Cerebellar cortex (tissue), 1 donor: ENCODE measurements at places on chromosomes 6 and 20.

- peak; percentile 14 for DNase-seq
Observed at GRCh38 chr20:38034108-38034649, 633 bp downstream of the RPRD1B start.

DNA sequence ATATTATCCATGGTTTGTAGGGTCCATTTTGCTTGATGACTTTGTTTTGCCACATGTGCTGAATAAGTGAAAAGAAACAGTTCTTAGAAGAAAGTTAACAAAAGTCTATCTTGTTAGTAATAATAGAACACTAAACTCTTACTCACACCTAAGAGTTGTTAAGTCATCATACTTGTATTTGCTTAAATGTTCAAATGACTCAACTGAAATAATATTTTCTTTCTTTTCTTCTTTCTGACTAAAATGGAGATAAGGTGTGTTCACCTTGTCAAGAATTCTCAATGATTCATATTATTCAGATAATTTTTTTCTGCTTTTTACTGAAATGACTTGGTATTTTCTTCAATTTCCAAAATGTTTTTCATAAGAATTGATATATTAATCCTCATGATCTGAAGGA, 327.2 kb downstream of the HTR1B start:
- no peak for DNase-seq

GRCh38 chr6:41638002-41638934, at the start of gene MDFI:
Gene MDFI, plus strand, starts transcription at chr6:41638468. Its CDS starts 282 bp downstream, at chr6:41638750.
- no peak for DNase-seq

DNA sequence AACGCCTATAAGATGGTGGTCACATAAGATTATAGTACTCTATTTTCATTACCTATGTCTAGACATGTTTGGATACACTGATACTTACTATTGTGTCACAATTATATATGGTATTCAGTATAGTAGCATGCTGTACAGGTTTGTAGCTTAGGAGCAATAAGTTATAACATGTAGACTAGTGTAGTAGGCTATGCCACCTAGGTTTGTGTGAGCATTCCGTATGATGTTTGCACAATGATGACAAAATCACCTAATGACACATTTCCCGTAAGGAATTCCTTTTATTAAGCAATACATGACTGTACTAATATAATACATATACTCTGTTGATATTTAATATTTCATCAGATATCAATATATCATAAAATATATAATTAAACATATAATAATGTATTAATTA, 540.7 kb downstream of the BMP2 start:
- no peak for DNase-seq

GRCh38 chr6:53647462-53648094, 18.0 kb downstream of the KLHL31 start:
- DNase-seq = no peak

DNA sequence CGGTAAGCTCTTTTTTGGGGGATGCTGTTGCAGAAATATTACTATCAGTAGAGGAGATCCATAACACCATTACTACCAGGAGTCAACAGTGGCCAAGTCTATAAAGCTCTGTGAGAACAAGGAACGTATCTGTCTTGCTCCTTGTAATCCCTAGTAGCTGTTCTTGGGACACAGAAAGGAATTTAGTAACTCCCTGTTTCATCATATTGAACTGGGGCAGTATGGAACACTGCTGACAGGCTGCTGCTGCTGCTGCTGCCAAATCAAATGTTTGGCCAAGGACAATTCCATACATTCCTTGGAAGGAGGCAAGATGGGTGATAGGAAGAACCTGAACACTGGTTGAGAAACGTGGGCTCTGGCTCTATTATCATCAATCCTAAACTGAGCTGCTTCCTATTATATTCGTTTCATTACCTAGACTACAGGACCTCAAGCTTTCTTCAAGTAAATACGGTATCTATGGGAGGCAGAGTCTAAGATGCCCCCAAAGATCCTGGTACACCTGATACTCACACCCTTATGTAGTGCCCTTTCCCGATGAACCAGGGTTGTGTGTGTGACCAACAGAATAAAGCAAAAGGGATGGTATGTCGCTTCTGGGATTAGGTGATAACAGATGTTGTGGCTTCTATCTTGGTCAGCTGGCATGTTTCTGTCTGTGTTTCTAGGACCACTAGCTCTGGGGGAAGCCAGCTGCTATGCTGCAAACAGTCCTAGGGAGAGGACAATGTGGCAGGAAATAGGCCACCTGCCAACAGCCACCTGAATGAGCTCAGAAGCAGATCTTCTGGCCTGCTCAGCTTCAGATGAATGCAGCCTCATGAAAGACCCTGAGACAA, 39.5 kb downstream of the ELOVL5 start:
- DNase-seq = peak; percentile 70

DNA sequence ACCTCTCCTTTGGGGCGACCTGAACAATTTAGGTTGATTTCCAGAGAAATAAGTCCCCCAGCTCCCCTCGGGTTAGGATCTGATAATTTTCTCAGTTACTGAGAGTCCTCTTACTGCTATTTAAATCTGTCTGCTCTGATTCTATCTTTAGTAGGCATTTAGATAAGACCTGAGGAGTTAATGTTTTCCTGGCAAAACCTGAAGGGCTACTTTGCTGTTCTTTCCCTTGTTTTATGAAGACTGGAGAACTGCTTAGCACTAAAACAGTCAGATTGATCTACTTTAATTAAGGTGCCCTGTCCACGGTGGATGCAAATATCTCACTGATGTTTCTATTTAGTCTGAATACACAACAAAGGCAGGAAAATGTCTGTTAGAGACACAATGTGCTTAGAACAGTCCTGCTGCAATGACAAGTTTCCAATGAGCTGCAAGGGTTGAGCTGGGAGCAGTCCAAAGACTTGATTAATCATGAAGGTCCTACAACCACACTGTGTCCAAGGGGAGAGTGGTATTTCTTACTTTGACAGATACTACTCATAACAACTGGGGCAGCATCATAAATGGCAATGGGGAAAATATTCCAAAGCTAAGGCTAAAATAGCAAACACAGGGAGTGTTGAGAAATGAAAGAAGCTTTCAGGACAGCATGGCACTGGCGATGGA, 15.7 kb downstream of the ADTRP start:
- DNase-seq = no peak

GRCh38 chr20:53879048-53879684, 191.2 kb downstream of the BCAS1 start:
- DNase-seq = no peak

GRCh38 chr20:24722586-24722985, 226.5 kb upstream of the CST7 start:
- no peak for DNase-seq

- DNase-seq = no peak
Observed at GRCh38 chr6:158468666-158469065, 91.2 kb upstream of the TMEM181 start.

GRCh38 chr6:90065173-90065572, 170.9 kb downstream of the GJA10 start:
- no peak for DNase-seq

DNA sequence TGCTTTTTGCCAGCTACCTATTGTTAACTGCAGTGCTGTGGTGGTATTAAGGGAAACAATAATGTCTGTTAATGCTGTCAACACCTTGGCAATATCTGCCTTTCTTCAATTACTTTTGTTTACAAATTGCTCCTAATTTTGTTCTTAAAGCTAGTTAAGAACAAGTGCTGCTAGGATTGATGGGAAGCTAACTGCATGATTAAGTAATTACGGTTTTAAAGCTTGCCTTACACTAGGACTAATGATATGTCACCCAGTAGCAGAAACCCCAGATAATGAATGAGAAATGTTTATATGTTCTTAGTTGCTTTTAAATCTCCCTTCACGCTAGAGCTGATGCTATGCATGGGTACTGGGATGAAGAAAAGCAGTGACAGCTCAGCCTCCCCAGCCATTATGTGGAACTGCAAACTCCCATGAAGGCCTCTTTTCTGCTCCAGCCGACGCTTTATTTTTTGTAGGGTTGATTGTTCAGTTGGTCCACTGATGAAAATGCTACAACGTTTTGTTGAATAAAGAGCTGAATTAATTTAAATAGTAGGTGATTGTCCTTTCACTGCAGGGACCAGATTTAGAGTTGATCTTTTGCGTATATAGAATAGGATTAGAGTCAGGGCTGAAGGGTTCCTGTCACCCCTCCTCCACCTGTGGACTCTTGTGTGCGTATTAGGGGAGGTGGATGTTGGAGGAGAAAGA, 610.5 kb downstream of the TFAP2B start:
- no peak for DNase-seq

- no peak for DNase-seq
Observed at GRCh38 chr6:48447251-48447650, 336.3 kb upstream of the PTCHD4 start.

GRCh38 chr6:35605600-35605999, 83.1 kb downstream of the FKBP5 start:
- no peak for DNase-seq

GRCh38 chr6:44156494-44157151, 2.0 kb upstream of the CAPN11 start:
- DNase-seq = no peak

GRCh38 chr20:35791821-35792220, 20.0 kb downstream of the PHF20 start:
- DNase-seq = no peak

DNA sequence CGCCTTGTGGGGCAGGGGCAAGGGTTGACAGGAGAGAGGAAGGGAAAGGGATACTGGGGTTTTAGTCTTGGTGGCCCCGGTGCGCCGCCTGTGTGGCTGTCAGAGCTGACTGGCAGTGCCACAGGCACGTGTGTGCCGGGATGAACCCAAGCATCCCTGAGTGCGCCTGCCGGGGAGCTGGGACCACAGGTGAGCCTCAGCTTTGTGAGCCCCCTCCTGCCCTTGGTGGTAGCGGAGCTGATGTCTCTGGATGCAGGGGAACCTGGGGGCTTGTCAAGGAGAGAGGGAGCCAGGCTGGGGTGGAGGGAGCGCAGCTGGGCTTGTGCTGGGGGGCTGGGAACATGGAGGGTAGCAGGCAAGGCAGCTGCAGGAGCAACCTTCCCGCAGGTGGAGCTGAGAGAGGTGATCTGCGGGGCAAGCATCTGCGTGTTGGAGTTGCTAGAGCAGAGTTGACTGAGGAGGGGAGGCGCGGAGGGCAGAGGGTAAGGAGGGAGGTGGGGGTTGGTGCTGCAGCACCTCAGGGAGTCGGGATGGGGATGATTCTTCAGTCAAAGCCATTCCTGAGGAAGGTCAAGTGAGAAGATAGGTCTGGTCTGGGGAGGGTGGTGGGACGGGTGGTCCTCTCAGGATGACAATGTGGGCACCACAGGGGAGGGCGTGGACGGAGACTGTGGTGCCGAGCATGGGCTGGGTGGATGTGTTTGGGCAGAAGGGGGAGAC, 28.1 kb downstream of the PYGB start:
- DNase-seq = no peak

DNA sequence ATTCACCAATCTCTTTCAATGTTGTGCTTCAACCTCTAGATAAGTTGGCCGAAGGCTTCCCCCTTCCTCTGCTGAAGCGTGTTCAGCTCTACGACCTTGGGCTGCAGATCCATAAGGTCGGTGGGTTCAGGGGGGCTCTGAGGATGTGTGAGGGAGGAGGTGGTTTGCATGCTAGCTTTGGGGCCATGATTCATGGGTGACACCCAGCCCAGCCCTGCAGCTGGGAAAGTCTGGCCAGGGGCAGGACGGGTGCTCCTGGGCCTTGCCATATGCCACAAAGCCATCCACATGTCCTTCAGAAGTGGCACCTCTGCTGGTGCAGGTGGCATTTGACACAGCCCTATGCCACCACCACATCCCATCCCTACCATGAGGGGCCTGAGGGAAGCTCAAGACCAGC, 27.6 kb downstream of the LBP start:
- no peak for DNase-seq

GRCh38 chr6:102118034-102118433, 724.5 kb downstream of the GRIK2 start:
- DNase-seq = no peak

DNA sequence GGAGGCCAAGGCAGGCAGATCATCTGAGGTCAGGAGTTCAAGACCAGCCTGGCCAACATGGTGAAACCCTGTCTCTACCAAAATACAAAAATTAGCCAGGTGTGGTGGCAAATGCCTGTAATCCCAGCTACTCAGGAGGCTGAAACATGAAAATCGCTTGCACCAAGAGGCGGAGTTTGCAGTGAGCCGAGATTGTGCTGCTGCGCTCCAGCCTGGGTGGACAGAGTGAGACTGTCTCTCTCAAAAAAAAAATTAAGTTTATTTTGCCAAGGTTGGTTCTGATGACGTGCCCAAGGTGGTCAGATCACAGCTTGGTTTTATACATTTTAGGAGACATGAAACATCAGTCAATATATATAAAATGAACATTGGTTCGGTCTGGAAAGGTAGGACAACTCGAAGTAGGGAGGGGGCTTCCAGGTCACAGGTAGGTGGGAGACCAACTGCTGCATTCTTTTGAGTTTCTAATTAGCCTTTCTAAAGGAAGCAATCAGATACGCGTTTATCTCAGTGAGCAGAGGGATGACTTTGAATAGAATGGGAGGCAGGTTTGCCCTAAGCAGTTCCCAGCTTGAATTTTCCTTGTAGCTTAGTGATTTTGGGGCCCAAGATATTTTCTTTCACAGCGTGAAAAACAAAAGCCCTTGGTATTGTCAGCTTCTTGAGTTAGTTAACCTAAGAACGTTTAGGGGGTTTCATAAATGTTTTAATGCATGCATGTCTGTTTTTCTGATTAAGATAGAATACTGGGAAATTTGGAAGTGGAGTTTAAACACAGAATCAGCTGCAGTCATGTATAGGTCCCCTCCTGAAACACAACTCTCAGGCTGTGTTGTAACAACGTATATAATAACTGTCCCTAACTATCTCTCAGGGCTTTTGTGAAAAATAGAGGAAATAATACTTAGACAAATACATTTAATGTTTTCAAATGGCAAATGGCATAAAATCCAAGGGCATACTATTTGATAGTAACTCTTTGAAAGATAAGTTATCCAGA, 16.7 kb downstream of the ACOT13 start:
- DNase-seq = no peak

- no peak for DNase-seq
Observed at GRCh38 chr6:37129566-37129965, 40.4 kb upstream of the PIM1 start.

DNA sequence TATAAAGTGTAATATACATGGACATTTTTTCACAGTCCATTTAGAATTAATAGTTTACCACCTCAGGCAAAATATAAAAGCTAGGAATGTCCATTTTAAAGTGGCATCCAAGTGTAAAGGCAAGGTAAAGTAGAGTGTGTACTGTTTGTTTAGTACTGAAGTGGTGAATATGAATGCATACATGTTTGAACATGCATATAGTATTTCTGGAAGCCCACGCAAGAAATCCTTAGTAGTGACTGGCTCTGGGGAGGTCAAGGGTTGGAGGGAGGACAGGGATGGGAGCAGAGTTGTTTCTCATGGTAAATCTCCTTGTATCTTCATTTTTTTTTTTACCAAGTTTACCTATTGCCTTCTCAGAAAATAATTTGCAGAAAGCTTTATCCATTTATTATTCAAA, 129.2 kb downstream of the UNC5CL start:
- DNase-seq = no peak

DNA sequence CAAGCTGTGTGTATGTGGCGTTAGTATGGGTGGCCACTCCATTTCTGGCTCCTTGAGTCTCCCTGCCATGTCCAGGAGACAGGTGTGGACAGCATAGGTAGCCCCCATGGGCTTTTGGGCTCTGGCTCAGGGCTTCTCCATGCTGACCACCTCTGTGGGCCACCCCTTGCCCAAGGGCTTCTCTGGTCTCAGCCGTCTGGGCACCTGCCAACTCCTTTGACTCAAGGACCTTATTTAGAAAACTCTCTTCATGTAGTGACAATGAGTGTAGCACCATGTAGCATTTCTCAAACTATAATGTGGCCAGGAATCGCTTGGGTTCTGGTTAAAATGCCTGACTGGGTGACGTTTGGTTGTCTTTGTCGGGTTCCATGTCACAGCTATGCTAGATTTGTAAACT, 5.1 kb upstream of the GTSF1L start:
- DNase-seq = no peak
